ENCODE measurements at places on chromosomes 1 and 21.

- DNase-seq: no peak
These were observed 404 bp downstream of the NR0B2 start for GRCh38 chr1:26913389-26913753.

DNA sequence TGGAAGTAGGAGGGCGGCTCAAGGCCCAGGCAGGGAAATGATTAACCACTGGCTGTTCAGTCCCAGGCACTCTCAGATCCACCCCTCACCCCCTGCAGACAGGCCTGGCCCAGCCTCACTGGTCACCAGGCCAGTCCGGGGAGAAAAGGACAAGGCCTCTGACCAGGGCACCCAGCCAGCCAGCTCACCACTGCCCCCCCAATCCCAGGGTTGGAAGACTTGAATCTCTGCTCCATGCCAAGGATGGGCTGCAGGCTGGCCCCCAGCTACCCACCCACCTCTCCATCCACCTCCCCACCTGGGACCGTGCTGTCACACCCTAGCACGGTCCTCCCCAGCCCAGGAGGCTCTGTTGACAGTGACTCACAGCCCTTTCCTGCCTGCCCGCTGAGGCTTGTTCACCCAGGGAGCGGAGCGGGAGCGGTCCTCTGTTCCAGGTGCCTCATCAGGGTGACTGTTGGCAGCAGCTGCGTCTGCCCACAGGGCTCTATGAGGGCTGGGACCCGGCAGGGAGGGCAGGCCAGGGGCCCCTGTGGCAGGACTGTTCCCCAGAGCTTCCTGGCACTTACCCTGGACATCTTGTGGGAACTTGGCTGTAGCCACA is 2.2 kb downstream of the LAD1 start:
- no peak for DNase-seq

GRCh38 chr1:53545663-53546408 is 86.6 kb downstream of the DMRTB1 start:
- DNase-seq: no peak

GRCh38 chr21:26801498-26801897 is 43.7 kb downstream of the ADAMTS1 start:
- no peak for DNase-seq

DNA sequence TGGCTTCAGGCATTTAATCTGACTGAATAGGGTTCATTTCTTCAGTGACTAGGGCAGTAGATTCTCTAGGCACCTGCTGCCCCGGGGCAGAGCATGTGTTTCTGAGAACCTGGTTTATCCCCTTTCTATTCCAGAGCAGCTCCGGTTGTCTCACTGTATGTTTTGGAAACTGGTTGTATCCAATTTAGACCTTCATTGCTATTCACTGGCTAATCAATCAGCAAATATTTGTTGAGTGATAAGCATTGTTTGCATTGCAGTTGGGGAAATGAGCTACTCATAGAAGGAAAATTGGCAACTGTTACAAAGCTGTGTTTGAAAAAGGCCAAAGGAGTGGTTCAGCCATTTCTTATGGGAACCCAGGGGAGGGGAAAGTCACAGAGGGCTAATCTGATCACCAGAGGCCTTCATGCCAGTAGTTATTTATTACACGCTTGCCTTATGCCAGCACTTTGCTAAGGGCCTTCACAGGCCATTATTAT is 2.9 kb downstream of the QSOX1 start:
- no peak for DNase-seq

GRCh38 chr1:12658531-12659453 is 14.9 kb downstream of the AADACL4 start:
- DNase-seq: peak; percentile 20

DNA sequence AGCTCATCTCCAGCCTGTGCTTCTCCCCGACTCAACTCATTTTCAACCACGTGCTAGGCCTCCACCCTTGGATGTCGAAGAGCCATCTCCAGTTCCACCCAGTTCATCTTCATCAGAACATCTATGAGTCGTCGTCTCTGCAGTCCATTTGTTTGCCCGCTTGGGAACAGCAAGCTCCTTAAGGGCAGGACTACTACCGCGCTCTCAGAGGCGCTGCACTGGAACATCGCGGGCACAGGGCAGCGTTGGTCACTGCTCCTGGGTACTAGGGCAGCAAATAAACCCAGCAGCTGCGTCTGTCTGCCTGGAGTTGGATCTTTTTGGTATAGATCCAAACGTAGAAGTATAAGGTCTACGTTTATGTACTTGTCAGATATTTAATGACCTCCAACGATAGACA is 478 bp upstream of the PRDM2 start:
- no peak for DNase-seq

GRCh38 chr1:175514387-175514953 is 228.9 kb downstream of the TNR start:
- no peak for DNase-seq

GRCh38 chr1:248576260-248576980 is 1.9 kb upstream of the OR2T34 start:
- no peak for DNase-seq

DNA sequence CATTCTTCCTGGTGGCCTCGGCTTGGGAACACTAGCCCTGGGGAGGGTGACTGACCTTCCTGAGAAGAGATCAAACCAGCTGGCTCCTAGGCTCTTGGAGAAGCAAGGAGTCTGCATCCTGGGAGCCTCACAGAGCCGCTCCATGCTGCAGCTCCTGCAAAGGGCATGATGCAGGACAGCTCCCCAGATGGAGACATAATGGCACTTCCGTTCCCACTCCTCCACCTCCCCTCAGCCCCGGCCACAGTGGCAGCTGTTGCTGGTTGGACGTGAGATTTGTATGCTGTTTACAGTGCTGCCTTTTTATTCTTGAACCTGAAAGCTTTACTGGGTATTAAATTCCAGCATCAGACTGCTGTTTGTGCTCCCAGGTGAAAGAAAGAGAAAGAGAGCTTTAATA is 83.7 kb upstream of the CTTNBP2NL start:
- no peak for DNase-seq

GRCh38 chr1:5455056-5455455 is 537.2 kb downstream of the NPHP4 start:
- DNase-seq: no peak

- DNase-seq: no peak
These were observed 15.2 kb downstream of the POGZ start for GRCh38 chr1:151443846-151444782.

DNA sequence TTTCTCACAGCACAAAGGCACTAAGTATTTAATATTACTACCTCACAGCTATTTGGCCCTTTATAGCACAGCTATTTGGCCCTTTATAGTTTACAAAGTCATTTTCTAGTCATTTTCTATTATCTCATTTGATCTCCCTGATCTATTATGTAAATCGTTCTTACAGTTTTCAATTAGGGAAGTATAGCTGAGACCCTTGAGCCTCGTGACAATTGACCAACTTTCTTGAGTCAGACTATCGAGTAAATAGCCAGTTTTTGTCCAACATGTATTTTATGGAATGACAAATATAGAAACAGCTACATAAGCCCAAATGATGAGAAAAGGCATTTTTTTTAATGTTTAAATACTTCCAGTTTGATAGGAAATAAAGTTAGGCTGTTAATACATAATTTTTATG is 7.0 kb upstream of the ANGPTL1 start:
- no peak for DNase-seq

GRCh38 chr1:177130451-177130945 is 34.0 kb downstream of the ASTN1 start:
- no peak for DNase-seq

- no peak for DNase-seq
These were observed 13.4 kb downstream of the RNASEL start for GRCh38 chr1:182575540-182576149.

DNA sequence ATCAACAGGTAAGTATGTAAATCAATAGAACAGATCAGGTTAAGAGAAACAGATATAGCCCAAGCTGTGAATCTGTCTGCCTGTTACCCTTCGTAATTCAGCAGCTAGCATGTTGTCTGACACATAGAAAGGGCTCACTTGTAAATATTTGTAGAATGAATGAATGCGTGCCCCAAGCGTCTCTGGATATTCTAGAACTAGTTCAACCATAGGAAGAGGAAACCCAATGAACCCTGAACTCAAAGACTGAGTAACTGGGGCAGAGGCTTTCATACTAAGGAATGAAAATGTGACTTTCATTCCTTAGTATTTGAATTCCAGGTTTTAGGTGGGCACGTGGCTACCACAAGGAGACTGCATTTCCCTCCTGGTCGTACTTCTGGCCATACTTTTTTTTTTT is 60.1 kb upstream of the SMYD2 start:
- DNase-seq: no peak

DNA sequence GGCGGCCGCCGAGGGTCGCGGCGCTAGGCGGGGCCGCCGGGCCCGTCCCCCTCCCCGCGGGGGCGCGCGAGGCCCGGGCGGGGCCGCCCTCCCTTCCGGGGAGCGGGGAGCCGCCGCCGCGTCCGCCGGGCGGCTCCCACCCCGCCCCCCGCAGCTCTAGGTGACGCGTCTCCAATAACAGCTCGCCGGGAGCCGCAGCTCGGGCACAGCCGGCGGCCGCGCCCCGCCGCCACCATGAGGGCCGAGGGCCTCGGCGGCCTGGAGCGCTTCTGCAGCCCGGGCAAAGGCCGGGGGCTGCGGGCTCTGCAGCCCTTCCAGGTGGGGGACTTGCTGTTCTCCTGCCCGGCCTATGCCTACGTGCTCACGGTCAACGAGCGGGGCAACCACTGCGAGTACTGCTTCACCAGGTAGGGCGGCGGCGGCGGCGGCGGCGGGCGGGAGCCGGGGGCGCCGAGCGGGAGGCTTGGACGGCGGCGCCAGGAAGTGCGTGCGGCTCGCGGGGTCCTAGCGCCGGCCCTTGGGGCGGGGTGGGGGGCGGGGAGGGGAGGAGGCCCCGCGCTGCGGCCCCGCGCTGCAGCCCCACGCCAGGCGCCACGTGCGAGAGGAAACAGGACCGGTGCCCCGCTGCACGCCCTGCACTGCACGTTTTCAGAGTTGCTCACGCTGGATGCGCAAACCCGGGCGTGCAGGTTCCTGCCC is at the start of gene SMYD2:
Gene SMYD2, plus strand, starts transcription at position 139 of the 699 bp plus-strand sequence. Its CDS starts 96 bp downstream, at position 235.
- DNase-seq: peak; percentile 38

DNA sequence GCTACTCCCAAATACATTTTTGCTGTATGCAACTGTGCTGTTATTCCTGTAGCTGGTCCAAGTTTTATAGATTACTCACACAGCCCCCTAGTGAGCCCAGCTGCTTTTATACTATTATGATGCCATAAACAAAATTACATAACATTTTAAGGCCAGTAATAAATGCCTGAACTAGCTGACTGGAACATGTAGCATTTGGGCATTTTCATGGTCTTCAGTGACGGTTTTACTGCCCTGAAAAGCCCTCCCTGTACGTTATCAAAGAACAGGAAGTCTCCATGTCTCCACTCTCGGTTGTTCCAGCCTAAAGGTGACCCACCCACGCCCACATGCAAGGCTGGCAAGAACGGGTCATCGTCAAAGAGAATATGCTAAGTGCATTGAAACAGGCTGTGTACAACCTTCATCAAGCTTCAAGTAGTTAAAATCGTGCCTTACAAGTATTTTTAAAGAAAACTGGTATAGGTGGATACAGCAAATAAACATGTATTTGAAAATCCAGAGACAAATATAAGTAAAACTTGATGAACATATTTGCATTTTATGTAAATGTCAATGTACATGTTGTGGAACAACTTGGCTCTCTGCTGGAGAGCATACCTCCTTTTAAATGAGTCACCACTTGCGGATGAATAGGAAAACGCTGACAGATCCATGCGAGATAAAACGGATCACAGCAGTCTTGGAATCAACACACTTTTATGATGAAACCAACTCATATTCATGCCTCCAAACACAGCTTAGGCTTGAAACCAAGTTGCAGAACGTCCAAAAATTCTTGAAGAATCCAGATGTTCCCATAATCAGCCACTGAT is 520.5 kb downstream of the SMYD3 start:
- no peak for DNase-seq

GRCh38 chr1:172941945-172942344 is 108.8 kb downstream of the TNFSF18 start:
- DNase-seq: no peak

DNA sequence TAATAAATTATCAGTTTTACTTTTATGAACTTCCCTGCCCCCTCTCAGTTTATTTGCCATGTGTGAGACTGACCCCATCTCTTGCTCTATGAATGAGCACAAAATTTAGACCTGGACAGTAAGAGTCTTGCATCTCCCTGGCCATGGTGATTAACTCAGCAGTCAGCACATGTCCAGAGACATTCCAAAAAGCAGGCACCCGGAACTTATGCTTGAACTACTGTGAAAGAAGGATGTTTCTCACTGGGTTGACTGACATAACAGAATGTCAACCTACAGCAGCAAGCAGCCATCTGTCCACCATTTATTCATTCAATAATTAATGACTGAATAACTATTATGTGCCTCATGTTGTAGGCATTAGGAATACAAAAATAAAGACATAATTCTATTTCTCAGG is 11.3 kb upstream of the SEC16B start:
- no peak for DNase-seq

GRCh38 chr1:45359882-45360513 is 19.8 kb upstream of the MUTYH start:
- DNase-seq: no peak

DNA sequence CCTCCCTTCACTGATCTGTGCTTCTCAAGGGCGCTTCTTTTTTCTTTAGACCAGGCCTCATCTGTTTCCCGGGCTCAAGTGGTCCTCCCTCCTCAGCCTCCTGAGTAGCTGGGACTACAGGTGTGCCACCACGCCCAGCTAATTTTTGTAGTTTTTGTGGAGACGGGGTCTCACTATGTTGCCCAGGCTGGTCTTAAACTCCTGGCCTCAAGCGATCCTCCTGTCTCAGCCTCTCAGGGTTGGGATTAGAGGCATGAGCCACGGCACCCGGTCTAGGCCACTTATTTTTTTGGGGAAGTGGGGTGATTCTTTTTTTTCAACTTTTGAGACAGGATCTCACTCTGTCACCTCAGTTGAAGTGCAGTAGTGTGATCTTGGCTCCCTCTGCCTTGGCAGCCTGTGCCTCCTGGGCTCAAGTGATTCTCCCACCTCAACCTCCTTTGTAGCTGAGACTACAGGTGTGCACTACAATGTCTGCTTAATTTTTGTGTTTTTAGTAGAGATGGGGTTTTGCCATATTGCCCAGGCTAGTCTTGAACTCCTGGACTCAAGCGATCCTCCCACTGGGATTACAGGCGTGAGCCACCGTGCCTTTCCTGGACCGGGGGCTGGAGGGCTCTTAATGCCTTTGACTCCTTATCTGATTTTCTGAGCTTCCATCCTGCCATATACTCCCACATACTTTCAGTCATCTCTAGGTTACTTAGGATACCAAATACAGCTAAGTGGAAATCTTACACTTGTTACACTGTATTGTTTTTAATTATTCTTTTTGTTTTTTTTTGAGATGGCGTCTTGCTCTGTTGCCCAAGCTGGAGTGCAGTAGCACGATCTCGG is 18.9 kb downstream of the MFAP2 start:
- no peak for DNase-seq
